ENCODE measurements at places on chromosomes 12 and 14. TPM values are rescaled to one million over a fixed set of nuclear protein-coding genes. Genes with fewer than 3 reads are reported as not detected.

The RNF212B gene
- total RNA-seq, result not detected

The TAS2R42 gene
- total RNA-seq, result not detected

The JPH4 gene
- total RNA-seq, result not detected

DNA sequence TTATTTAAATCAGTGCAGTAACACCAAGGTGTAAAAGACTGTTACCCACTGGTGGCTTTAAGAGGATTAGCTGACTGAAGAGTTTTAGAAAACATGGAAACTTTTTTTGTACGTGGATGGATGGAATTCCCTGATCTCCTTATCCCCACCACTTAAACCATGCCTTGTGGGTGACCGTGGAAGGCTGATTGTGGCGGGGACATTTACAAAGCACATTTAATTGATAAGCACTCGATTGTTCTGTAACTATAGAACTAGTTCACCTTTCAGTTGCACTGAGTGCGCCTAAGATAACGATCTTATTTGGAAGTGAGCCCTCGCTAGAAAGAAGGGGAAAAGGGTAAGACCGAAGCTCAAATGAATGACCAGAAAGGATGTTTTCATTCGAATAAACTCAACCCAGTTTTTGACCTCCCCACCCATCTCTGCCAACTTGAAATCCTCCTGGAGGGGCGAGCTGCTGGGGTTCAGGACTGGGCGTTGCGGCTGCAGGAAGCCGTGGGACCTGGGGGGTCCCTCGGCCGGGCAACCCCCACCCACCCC lies 688 bp upstream of the RASSF3 start:
- peak overlapping the region; percentile 88 for H3K4me3 ChIP-seq
- H3K27ac ChIP-seq, result peak overlapping the region; percentile 92
- peaks cover 31% of the 10 kb centered on the region for H3K4me1 ChIP-seq
- H3K36me3 ChIP-seq, result peaks cover 8% of the 10 kb centered on the region
- DNase-seq, result no peak

DNA sequence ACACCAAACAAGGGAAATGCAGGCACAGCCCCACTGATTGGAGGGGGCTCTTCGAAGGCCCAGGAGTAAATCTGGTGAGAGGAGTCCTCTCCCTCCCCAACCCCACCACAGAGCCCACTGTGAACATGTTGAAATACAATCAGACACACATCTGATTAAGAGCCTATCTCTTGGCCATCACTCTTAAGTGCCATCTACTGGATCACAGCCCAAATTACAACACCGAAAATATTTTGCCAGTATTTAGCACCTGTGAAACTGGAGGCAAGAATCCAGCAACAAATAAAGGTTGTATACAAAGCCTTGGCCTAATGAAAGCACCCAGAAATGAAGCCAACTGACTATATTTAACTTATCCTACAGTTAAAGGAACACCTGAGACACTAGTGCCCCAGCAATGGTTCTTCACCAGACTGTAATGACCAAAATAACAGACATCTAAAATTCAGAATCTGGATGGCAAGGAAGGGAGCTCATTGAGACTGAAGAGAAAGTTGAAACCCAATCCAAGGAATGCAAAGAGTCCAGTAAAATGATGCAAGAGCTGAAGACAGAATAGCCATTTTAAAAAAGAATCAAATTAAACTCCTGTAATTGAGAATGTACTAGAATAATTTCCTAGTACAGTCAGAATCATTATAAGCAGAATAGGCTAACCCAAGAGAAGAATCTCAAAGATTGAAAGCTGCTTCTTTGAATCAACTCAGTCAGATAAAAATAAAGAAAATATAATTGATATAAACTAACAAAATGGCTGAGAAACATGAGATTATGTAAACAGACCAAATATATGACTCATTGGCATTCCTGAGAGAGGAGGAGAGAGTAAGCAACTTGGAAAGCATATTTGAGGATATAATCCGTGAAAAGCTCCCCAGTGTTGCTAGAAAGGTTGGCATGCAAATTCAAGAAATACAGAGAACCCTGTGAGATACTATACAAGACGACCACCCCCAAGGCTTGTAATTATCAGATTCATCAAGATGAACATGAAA lies 1117.0 kb downstream of the FLRT2 start:
- no peak for DNase-seq
- H3K4me3 ChIP-seq, result no peak overlapping the region
- no peak overlapping the region for H3K27ac ChIP-seq
- no peaks in the 10 kb centered on the region for H3K4me1 ChIP-seq

DNA sequence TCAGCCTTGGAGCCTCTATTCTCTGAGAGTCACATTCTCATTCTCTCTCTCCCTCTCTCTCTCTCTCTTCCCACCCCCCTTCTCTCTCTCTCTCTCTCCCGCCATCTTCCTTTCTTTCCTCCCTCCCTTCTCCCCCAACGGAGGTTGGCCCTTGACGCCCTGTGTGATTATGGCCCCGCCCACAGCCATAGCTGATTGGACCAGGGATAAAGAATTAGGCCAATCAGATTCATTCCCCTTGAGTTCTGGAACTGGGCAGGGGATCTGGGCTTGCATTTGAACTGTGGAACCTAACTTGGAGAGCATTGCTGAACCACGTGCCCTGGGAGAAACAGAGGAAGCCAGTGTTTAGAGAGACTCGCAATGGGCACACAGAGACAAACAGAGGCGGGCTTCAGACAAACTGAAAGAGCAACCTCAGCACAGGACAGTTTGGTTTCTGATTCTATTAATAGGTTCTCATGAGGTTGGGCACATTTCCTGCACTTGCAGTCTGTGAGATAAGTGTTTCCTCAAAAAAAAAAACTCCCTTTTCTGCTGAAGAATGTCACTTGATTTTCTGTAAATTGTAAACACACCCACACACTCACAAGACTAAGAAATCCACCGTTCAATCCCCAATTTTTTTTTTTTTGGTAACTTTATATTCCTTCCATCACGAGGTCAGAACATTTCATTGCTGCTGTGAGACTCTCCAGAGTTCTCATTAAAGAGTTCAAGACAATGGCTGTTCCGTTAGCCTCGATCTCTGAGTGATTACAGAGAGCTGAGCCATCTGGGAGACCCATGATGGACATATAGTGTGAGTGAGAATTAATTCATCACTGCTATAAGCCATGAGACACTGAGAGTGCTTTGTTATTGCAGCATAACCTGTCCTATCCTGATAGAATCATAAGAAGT lies 3.5 kb upstream of the P2RX7 start:
- DNase-seq, result peak; percentile 94
- H3K36me3 ChIP-seq, result peaks cover 4% of the 10 kb centered on the region
- no peaks in the 10 kb centered on the region for H3K27me3 ChIP-seq
- peak overlapping the region; percentile 96 for H3K27ac ChIP-seq

- peak; percentile 77 for DNase-seq
- H3K27me3 ChIP-seq, result no peaks in the 10 kb centered on the region
- peaks cover 22% of the 10 kb centered on the region for H3K4me1 ChIP-seq
- no peak overlapping the region for H3K4me3 ChIP-seq
- peaks cover 2% of the 10 kb centered on the region for H3K36me3 ChIP-seq
These were observed 1081.5 kb downstream of the VRK1 start for GRCh38 chr14:97878727-97879126.

DNA sequence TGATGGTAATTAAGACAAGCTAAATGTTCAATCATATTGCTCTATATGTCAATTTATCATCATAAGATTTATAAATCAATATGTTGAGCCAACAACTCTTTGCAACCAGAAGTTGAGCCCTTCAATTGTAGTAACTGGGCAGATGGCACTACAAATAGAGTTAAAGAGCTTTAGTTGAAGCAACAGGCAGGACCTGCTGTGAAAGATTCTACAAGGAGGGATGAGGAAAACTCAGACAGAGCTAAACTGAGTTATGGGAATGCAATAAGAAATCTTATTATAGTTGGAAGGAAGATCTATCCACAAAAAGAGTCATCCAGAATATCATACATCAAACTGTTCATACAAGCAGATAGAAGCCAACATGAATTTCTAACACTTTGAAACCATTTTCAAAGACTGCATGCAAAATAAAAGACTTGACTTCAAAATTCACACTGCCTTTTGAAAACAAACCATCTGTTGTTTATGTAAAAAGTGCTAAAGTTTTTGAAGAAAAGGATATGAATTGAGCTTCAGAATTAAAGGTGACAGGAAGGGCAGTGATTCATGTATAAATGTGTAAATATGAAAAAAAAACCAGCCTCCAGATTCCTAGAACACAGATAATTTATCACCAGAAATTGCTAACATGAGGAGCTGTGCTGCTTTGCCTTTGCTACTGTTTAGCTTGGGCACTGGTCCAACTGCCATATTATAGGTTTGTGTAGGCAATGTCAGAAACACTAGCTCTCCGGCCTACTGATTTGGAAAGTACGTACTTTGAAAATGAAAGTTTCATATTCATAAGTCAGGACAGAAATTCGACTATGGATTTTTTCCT lies 133.2 kb downstream of the SLC35F4 start:
- no peaks in the 10 kb centered on the region for H3K27me3 ChIP-seq
- H3K4me3 ChIP-seq, result no peak overlapping the region
- H3K36me3 ChIP-seq, result no peaks in the 10 kb centered on the region
- no peak for DNase-seq
- H3K27ac ChIP-seq, result no peak overlapping the region
- H3K4me1 ChIP-seq, result no peaks in the 10 kb centered on the region

Measured in activated CD4-positive, alpha-beta T cell treated with anti-CD3 and anti-CD28 coated beads, Interleukin-2, amount 10 ng/mL, durations not matched to agents 24 days and 14 days (primary cell).